Esophagus muscularis mucosa (tissue), 4 donors: ENCODE measurements at places on chromosomes 4 and X. TPM values are rescaled to one million over a fixed set of nuclear protein-coding genes. Genes with fewer than 3 reads are reported as not detected.

Gene ADD1
- total RNA-seq, result 332 TPM

Gene IL3RA
- total RNA-seq, result 19.1 TPM

Gene PTCHD1
- total RNA-seq, result 9.1 TPM

Gene TNMD
- 0.58 TPM for total RNA-seq

Gene CCDC149
- total RNA-seq, result 30.3 TPM

Gene C1QTNF7
- 18.8 TPM for total RNA-seq

Gene UBL4A
- total RNA-seq, result 63.5 TPM

Gene TRAM1L1
- total RNA-seq, result 2.2 TPM

Gene ARX
- not detected for total RNA-seq

Gene MAGEA2B
- total RNA-seq, result not detected

Gene DUX4
- total RNA-seq, result not detected
